Activated CD8-positive, alpha-beta memory T cell treated with anti-CD3 and anti-CD28 coated beads for 24 hours (primary cell): ENCODE measurements at places on chromosomes 3 and 15.

- no peak for DNase-seq
Observed at GRCh38 chr15:64251121-64251520, 88.3 kb upstream of the PPIB start.

GRCh38 chr3:196344663-196345062 is 6.5 kb upstream of the TM4SF19 start:
- no peak for DNase-seq

DNA sequence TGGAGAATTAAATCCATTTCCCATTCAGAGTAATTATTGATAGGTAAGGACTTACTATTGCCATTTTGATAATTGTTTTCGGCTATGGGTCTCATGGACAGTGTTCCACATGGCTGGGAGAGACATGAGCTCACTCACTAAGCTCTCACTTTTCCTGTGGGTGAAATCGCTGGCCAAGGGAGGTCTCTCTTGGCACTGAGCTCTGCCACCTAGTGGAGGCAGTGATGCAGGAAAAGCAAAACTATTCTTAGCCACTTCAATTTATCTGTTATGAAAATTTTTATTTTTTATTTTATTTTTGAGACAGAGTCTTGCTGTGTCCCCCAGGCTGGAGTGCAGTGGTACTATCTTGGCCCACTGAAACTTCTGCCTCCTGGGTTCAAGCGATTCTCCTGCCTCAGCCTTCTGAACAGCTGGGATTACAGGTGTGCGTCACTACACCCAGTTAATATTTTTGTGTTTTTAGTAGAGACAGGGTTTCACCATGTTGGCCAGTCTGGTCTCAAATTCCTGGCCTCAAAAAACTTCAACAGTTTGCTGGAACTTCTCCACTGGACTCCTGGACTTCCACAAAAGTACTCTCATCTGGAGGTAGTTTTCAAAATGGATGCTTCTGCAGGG is 4.7 kb upstream of the RNF13 start:
- peak; percentile 71 for DNase-seq

DNA sequence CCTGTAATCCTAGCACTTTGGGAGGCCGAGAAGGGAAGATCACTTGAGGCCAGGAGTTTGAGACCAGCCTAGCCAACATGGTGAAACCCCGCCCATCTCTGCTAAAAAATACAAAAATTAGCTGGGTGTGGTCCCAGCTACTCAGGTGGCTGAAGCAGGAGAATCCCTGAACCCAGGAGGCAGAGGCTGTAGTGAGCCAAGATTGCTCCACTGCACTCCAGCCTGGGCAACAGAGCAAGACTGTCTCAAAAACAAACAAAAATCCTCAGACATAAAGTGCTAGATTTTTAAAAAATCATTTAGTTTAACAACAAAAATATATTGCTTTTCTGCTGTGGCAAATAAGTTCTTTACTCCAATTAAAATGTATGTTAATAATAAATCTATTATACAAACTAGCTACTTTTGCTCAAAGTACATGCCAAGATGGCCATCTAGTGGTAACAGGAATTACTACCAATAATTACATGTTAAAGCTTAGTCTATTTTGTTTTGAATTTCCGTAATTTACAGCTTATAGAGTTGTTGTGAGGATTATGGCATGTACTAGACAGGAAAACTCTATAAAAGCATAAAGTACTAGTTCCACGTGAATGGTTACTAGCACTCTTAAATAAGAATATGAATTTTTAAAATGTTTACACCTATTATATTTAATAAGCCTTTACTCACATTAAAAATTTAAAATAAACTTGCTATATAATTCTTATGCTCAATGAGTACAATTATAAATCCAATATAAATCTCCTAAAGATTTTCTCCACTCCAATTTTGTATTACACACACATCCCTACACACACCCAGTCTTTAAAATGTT is 39.0 kb downstream of the GABPB1 start:
- DNase-seq = no peak

DNA sequence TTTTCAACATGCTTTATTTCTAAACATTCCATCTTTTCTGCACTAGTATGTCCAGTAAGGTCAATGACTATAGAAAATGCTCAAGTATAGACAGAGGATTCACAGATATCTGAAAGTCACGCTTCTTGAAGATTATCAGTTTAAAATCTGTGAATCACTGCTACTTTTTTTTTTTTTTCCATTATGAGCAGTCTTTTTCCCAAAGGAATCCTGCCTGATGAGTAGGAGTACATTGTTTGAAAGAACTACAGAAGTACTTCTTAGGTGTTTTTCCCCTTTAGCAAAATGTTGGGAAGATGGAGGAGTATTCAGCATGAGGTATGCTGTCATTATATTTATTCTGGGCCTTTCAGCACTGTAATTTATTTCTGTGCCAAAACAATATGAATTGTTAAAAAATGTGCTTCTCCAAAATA is 266.2 kb downstream of the NLGN1 start:
- no peak for DNase-seq

GRCh38 chr3:112456147-112456546 is 43.1 kb downstream of the BTLA start:
- no peak for DNase-seq

- no peak for DNase-seq
Observed at GRCh38 chr3:19229086-19229485, 80.8 kb downstream of the KCNH8 start.

DNA sequence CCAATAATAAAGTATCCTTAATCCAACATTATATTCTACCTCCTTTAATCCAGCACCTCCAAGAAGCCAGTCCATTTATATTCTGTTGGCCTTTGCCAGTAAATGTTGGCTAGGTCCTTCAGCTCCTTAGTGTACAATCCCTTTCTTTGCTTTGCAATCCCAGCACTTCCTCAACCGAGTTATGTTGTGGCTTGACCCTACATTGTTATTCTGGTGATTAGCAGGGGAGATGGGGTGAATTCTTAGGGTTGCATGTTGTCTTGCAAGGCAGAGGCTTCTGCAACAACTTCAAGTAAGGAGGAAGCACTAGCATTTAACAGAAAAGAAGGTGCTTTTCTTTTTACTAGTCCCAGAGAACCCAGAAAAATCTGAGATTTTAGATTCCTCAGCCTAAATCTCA is 127.2 kb downstream of the CD47 start:
- no peak for DNase-seq

DNA sequence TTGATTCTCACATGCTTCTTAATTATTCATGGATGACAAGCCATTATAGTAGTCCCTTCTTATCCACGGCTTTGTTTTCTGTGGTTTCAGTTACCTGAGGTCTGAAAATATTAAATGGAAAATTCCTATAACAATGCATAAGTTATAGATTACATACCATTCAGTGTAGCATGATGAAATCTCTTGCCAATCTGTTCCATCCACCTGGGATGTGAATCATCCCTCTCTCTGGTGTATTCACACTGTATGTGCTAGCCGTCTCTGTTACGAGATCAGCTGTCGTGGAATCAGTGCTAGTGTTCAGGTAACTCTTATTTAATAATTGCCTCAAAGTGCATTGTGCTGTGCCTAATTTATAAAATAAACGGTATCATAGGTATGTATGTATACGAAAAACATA is 5.2 kb downstream of the WDR5B start:
- DNase-seq = no peak

- DNase-seq = peak; percentile 78
Observed at GRCh38 chr3:38137615-38138348, 679 bp upstream of the MYD88 start.

GRCh38 chr3:47042231-47042791 is 62.8 kb downstream of the NBEAL2 start:
- no peak for DNase-seq

DNA sequence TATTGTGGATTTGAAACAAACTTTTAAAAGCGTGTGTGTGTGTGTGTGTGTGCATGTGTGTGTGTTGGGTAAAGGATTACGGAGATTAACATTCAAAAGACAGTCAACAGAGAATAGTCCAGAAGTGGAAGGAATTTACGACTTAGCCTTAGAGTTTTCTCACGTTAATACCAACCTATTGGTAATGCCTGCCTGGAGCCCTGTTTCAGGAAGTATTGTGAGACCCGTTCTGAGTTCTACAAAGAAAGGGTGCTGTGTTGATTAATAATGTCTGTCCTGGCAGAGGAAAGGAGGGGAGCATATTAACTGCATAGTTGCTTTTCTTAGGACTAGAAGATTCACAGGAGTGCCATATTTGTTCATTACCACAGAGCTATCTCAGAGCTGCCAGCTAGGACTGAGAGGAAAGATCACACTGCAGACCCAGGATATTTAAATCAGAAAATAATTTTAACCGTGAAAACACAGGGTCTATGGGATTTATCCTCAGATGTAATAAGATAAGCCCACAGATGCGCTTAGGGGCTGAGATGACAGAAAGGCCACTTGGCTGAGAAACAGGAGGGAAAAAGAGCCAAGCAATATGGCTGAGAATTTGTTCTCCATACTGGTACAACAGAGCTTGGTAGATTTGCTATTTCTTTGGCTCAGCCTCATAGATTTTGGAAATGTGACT is 40.5 kb upstream of the FRMD4B start:
- no peak for DNase-seq

GRCh38 chr15:92438471-92438870 is 44.8 kb downstream of the ST8SIA2 start:
- DNase-seq = no peak

DNA sequence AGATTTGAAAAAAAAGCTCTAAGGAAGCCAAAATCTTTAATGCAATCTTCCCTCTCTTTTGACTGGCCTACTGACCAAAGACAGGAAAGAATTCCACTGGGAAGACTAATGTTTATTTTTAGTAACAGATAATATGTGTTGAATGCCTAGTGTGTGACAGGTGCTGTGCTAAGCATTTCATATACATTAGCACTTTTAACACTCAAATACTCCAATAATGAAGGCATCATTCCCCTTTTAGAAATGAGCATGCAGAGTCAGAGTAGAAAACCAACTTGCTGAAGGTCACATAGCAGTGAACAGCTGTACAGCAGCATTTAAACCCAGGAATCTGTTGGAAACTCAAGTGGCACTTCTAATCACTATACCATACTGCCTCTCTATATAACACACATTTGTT is 170.6 kb downstream of the MINAR1 start:
- DNase-seq = no peak

GRCh38 chr3:65107174-65107573 is 419.4 kb upstream of the ADAMTS9 start:
- DNase-seq = no peak

GRCh38 chr3:10960255-10960654 is 32.3 kb upstream of the SLC6A1 start:
- no peak for DNase-seq

- DNase-seq = peak; percentile 98
Observed at GRCh38 chr15:74127255-74127953, 3.0 kb upstream of the ISLR2 start.

DNA sequence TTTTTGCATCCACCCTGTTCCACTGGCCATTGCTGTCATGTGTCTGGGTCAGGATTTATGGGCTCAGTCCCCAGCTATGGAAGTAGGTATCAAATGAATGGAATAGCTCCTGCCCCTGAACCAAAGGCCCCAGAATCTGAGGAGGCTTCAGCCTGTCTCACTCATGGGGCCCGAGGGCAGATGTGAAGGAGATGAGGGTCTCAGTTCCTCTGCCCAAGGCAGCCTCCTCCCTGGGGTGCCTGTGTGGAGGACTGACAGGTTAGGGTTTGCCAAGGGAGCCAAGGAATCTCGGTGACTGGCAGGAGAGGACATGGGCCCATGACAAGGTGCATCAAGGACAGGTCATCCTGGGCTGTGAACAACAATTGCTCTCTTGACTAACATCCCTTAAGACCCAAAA is 70.4 kb downstream of the CPN2 start:
- DNase-seq = no peak

GRCh38 chr15:65055201-65055870 is 10.1 kb downstream of the SLC51B start:
- DNase-seq = no peak

GRCh38 chr3:9749296-9749644 is 482 bp upstream of the OGG1 start:
- no peak for DNase-seq

DNA sequence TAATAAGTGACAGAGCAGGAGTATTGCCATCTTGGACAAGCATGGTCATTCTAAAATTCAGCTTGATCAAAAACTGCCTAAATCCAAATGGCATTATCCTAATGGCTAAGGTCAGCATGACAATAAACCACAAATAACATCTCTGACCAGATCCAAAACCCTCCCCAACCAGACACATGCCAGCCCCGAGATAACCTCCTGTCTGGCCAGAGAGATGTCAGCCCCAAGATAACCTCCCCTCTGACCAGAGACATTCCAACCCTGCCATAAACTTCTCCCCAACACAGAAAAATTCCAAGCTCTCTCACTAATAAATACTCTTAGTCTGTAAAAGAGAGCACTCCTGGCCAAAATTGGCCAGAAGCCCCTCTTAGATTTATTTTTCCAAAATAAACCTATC is 470.5 kb upstream of the UBE2E2 start:
- no peak for DNase-seq

DNA sequence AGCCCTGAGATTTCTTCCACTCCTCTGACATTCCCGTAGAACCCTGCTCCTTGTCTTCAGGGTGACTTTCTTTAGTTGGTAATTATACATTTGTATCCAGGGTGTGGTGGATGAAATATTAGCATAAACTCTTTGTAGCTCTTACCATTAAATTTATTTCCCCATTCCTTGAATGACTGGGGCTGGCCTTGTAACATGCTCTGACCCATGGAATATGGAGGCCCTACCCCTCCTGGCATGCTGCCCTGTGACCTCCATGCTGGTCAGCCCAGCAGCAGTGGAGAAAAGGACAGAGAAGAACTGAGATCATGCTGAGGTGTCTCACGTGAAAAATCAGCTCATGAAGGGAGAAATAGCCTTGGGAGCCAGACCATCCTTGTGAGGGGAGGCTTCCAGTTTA is 96.1 kb upstream of the PROK2 start:
- DNase-seq = no peak

DNA sequence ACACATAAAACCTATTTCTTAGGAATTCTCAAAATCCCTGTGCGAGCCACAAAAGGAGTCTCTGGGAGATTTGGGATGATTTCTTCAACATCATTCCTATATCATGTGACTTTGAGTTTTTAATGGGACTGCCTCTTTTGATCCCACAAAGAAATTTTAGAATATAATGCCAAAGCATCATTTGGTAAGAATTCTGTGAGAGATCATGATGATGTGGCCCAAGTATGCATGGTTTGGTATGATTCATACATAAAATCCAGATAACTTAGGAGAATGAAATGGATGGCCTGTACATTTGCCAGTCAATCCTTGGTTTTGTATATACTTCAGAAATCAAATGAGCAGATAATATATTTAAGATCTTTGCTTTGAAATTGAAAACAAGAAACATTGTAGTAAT is 61.3 kb downstream of the UBE2E2 start:
- no peak for DNase-seq
